ENCODE measurements at places on chromosomes 2 and 18. TPM values are rescaled to one million over a fixed set of nuclear protein-coding genes. Genes with fewer than 3 reads are reported as not detected.
A peak's percentile ranks its signal among the peaks of the same experiment; 100 is the strongest.

The GALNT14 gene
- total RNA-seq: 1.7 TPM

The TDRD15 gene
- not detected for total RNA-seq

The RGPD3 gene
- total RNA-seq: 0.51 TPM

The CAVIN2 gene
- 571 TPM for total RNA-seq

The TMEM247 gene
- total RNA-seq: not detected

The GAREM1 gene
- 1.4 TPM for total RNA-seq

The ANKRD30BL gene
- total RNA-seq: not detected

The RIT2 gene
- total RNA-seq: not detected

The IL1F10 gene
- total RNA-seq: not detected

The CYS1 gene
- total RNA-seq: 1.2 TPM

The ARMC9 gene
- 19.9 TPM for total RNA-seq

The DDX18 gene
- 80.4 TPM for total RNA-seq

DNA sequence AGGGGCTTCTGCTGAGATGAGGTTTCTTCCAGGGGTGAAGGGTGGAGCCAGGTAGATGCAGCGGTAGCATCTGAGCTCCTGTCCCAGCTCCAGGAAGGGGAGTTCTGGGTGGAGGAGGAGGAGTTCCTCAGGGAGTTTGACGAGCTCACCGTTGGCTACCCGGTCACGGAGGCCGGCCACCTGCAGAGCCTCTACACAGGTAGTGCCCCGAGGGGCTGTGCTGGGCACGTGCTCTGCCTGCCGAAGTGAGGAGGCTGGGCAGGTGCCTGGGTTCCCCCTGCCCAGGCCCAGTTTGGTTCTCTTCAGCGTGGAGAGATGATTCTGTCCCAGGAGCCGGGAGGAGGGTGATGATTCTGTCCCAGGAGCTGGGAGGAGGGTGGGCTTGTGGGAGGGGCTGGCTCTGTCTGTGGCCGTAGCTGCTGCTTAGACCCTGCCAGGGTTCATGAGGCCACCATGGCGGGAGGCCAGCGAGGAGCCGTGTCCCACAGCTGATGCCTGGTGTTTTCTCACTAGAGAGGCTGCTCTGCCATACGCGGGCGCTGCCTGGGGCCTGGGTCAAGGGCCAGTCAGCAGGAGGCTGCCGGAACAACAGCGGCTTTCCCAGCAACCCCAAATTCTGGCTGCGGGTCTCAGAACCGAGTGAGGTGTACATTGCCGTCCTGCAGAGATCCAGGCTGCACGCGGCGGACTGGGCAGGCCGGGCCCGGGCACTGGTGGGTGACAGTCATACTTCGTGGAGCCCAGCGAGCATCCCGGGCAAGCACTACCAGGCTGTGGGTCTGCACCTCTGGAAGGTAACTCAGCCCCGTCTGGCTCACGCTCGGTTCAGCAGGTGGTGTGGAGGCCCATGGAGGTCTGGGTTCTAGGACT lies 8.2 kb downstream of the CAPN10 start:
- no peak for DNase-seq

DNA sequence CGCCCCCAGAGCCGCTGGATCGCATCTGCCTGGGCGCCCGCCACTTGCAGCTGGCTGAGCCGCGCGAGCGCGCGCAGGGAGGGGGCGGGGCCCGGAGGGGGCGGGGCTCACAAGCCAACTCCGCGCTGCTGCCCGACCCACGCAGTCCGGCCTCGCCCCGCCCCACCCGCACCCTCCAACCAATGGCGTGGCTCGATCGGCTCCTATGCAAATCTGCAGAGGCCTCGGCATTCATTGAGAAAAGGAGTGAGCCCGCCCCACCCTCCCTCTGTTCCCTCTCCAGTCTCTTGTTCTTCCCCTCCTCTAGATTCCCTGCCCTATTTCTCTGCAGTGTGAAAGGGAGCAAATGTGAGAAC lies at the start of gene ALK:
Gene ALK (minus strand): TSS at position 27 of the 356 bp plus-strand sequence. CDS start 927 bp downstream, outside the sequence.
- peak; percentile 72 for DNase-seq

GRCh38 chr18:48151421-48152065 lies 221.1 kb upstream of the SMAD2 start:
- no peak for DNase-seq

- no peak for DNase-seq
Observed at GRCh38 chr2:173254659-173255058, 100.0 kb upstream of the CDCA7 start.

DNA sequence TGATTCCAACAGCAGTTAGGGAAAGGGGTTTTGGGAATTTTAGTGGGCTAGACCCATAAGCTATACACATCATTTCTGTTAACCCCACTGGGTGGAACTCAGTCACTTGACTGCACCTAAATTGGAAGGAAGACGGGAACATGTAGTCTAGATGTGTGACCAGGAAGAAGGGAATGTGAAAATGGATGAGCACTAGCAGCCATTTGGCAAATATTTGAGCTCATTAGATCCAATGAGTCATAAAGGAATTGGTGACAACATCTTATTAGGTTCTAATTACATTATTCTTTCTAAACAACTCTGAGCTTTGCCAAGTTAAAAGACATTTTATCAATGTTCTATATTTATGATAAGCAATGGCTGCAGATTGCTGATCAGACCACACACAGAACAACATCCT lies 400.6 kb downstream of the IRS1 start:
- no peak for DNase-seq

- no peak for DNase-seq
Observed at GRCh38 chr18:33074125-33074524, 301.3 kb upstream of the KLHL14 start.

DNA sequence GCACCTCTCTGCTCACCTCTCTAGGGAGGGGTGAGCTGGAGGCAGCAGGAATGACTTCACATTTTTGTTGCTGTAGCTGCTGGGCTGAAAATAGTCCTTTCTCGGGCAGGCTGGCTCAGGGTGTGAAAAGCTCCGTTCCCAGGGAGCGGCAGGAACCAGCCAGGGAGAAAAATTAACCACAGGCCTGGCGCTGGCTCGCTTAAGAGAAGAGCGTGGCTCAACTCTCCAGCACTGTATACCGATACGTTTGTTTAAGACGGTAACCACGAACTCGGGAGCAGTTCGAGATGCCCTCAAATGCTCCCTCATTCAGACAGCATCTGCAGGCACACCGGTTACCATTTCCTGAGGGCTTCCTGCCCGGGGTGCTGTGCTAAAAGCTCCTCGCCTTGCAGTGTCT lies 129.6 kb downstream of the CELF4 start:
- no peak for DNase-seq

DNA sequence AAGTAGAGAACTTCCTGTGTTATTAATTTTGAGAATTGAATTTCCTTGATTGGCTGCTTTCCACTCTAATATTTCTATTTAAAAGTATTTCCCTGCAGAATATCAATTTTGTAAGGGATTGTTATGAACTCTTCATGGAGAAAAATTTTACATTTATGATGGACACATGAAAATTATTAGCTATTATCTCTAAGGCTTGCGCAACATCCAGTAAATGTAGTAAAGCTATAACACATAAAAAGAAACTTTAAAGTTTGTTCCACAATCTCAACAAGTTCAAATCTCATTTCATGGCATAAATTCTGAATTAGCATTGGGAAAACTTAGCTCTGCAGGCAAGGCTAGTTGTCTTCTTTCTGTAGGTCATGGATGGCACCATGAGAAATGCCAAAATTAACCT lies 4.2 kb upstream of the EML4 start:
- DNase-seq: no peak

- no peak for DNase-seq
Observed at GRCh38 chr2:218005028-218005427, 2.2 kb upstream of the TNS1 start.

DNA sequence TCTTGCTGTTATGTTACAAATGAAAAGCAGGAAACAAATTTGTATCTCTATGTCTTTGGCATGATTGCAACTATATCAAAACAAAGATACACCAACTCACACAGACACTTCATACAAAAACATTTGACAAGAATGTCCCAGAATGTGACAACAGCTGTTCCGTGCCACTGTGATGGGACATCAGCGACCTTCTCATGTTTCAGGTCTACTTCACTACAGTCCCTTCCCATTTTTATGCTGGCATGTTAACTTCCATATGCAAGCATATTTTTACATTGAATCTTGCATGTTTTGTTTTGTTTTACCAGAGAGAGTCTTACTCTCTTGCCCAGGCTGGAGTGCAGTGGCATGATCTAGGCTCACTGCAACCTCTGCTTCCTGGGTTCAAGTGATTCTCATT lies 71.2 kb downstream of the STK25 start:
- DNase-seq: no peak

DNA sequence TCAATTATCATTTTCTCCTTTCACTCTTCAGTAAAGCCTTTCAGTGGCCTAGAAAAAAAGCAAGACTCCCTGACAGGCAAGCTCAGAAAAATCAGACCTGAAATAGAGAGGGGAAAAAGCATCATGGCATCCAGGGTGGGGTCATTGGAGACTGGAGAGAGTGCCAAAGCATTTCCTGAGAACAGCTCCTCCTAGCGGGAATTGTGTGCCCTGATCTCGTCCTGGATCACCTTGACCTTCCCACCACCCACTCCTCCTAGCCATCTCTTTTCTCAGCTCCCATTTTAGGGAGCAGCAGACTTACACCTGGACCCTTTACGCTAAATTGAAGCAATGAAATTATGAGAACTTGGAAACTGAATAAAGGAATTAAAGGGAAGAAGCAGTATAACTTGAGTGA lies 176.6 kb downstream of the VWC2L start:
- no peak for DNase-seq

- no peak for DNase-seq
Observed at GRCh38 chr2:154226931-154227330, 355.2 kb downstream of the GALNT13 start.

DNA sequence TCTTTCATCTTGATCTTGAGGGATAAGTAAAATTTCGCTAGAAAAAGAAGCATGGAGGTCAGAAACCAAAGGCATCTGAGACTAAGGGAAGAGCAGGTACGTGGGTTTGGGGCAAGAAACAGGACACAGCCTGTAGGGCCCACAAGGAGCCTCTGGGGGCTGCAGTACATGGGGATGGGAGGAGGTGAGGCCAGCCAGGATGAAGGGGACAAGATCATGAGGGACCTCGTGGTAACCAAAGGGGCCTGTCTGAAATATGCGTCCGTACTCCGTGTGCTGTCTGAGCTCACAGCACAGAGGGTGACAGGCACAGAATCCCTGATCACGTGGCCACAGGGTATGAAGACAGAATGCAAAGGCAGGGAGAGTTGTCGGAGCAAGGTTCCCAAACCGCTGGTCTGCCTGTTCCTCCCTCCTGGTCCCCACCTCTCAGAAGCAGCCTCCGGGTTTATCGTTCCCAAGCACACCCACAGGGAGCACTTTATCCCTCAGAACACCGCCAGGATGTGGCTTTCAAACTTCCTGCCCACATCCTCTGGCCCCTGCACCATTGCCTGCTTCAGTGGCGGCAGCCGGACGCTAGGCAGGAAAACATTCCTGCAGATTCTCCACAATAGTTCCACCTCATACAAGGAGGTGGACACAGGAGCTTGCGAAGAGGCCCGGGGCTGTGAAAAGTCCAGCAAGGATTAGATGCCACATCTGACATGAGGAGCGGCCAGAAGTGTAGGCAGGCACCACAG lies 12.0 kb downstream of the TMEM163 start:
- DNase-seq: peak; percentile 64

GRCh38 chr2:218873359-218874194 lies 7.1 kb upstream of the WNT10A start:
- no peak for DNase-seq

GRCh38 chr18:79570266-79571201 lies 109.1 kb upstream of the CTDP1 start:
- DNase-seq: peak; percentile 13

DNA sequence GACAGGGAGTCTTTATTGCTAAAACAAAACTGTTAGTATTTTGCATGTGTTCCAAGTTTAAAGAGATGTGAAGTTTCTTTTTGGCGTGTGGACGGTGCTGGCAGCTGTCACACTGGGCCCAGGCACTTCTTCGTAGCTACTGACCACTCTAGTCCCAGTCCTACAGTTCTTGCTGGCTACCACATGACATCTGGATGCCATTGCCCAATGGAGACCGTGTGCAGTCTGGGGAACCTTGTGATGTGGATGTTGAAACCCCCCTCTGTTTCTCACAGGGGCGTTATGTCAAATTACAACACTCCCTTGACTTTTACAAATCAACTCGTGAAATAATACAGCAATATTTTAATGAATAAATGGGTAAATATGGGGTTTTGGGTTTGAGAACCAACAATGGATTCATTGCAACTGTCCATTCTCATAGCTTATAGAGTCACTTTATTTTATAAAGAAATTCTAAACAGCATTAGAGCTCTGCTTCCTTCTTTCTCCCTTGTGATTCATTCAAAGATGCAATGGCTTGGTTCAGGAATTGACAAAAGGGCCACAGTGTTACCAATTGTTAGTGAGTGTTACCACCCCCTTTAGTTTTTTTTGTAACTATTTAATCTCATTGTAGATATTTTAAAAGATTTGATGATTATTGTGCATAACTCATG lies 1.2 kb downstream of the GPD2 start:
- DNase-seq: no peak

Data from dermis blood vessel endothelial cell (primary cell).